ENCODE measurements at places on chromosomes 6 and 20. TPM values are rescaled to one million over a fixed set of nuclear protein-coding genes. Genes with fewer than 3 reads are reported as not detected.

Gene FAXC
- 0.10 TPM for total RNA-seq

Gene CST8
- not detected for total RNA-seq

Gene ANKRD6
- 4.7 TPM for total RNA-seq

Gene PRICKLE4
- total RNA-seq, result not detected

Gene LRRC73
- total RNA-seq, result 0.15 TPM

Gene MEP1A
- total RNA-seq, result not detected

Gene TAF11
- total RNA-seq, result 32.2 TPM

Gene TPX2
- 78.5 TPM for total RNA-seq

Gene CD83
- total RNA-seq, result 45.6 TPM

Gene FKBP5
- 66.9 TPM for total RNA-seq

Gene STAU1
- total RNA-seq, result 76.4 TPM

Gene SLC25A27
- 1.1 TPM for total RNA-seq

Gene ZCCHC3
- total RNA-seq, result 21.3 TPM

Gene TCFL5
- 6.2 TPM for total RNA-seq

Gene RIN2
- not detected for total RNA-seq

Gene LPIN3
- total RNA-seq, result 0.74 TPM

Gene SRMS
- total RNA-seq, result not detected

Gene SLC24A3
- not detected for total RNA-seq

Gene TRAPPC3L
- total RNA-seq, result not detected

Gene TOMM34
- total RNA-seq, result 87.6 TPM

Gene PAK5
- not detected for total RNA-seq

Gene GSTA2
- not detected for total RNA-seq

Gene GPR63
- 1.9 TPM for total RNA-seq

Gene ALDH5A1
- total RNA-seq, result 14.7 TPM

Gene PCIF1
- total RNA-seq, result 27.8 TPM

Gene SNAI1
- total RNA-seq, result 0.52 TPM
